Activated CD4-positive, alpha-beta T cell treated with anti-CD3 and anti-CD28 coated beads, Interleukin-10, Interleukin-2, amounts not matched to agents 100 ng/mL and 50 ng/mL, durations not matched to agents 16 hours and 8 hours (primary cell): ENCODE measurements at places on chromosomes 5 and 9.

DNA sequence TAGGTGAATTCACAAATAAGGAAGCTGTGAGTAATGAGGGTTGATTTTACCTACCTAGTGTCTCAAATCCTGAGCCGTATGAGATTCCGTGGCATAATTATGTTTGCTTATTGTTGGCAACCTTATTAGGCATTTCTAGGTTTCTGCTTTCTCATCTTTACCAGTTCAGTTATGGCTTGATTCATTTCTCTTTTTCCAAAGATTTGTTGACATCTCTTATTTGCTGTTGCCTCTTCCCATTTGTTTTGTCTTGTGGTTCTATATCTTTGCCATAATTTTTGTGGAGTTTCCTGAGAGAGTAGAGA, 470 bp downstream of the IL31RA start:
- DNase-seq, result no peak

DNA sequence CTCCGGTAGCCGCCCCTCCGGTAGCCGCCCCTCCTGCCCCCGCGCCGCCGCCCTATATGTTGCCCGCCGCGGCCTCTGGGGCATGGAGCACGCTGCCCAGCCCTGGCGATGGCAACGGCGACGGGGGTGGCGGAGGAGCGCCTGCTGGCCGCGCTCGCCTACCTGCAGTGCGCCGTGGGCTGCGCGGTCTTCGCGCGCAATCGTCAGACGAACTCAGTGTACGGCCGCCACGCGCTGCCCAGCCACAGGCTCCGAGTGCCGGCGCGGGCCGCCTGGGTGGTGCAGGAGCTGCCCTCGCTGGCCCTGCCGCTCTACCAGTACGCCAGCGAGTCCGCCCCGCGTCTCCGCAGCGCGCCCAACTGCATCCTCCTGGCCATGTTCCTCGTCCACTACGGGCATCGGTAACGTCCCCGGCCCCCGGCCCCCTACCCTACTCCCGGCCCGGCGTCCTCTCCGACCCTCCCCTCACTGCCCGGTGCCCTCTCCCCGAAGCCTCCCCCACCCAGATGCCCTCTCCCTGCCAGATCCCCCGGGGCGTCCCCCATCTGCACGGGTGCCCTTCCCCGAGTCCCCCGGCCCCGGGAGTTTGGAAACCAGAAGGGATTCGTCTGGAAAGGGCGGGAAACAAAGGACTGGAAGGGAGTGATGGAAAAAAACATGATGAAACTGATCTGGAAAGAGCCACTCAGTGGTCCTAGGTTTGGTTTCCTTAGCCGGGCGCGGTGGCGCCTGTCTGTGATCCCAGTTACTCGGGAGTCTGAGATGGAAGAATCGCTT, 417 bp downstream of the SRD5A1 start:
- DNase-seq, result peak; percentile 14

DNA sequence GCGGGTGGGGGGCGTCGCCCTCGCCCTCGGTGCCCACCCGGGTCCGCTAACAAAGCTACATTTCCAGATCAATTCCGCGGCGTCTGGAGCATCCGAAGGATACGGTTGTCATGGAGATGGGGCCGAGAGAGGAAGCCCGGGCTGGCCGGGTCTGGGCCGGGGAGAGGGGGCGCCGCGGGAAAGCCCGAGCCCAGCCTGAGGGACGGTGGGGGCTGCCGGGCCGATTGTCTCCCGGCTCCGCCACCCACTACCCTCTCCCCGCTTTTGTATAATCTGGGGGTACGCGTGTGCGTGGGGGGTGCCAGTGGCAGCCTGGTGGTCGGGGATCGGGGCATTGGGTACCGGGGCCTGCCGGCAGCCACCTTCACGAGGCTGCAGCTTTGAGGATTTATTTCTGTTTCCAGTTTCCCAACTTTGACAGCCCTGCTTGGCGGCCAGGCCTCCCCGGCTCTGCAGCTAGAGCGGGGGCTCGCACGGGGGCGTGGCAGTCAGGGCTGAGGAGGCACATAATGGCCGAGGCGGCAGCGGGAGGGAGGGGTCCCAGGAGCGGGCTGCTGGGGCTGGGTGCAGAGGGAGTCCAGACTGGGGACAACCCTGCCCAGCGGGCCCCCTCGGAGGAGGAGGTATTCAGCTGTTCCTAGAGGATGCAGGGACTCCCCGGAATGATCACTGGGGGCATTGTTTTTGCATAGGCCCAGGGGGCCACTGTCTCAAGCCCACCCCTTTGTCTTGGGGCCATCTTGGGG, 626 bp downstream of the PSD2 start:
- no peak for DNase-seq

GRCh38 chr9:127794001-127794791, 8.4 kb downstream of the CDK9 start:
- DNase-seq, result no peak

DNA sequence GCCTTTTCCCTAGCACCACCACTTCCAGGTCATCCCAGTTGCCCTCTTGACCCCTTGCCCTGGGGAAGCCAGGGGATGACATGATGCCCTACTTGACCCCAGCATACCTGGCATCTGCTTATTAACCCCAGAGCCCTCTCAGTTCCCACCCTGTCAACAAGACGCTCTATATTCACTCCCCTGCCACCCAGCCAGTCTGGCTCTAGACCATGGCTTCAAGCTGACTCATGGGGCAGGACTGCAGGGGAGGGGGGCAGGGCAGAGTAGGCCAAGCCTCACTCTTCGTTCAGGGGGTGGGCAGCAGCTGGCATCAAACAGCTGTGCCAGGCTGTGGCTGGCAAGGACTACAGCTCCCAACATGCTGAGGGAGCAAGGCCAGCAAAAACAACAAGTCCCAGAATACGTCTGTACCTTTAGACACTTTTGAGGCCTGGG, 5.3 kb downstream of the ATOSB start:
- DNase-seq, result no peak

DNA sequence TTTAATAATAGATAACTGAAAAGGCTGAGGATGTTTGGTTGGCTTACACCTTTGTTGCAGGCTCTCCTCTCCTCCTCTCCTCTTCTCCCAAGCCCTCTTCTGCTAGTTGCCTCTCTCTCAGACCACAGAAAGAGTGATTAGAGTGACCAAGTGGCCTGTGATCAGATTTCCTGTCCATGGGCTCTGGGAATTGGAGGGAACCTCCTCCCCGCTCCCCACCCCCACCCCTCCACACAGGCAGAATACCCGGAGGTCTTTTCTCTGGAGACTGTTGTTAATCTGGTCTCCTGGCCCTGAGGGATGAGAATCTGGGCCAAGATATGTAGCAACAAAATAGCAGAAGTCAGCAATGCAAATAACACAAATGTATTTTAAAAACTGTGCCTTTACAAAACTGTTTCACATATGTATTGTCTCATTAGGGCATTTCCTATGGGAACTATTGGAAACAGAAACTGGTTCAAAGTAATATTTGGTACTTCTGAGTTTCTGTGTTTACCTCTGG, 361.3 kb downstream of the NR2F1-AS1 start:
- DNase-seq, result no peak

- no peak for DNase-seq
Measured at GRCh38 chr9:26945591-26945990, 1.5 kb downstream of the PLAA start.

DNA sequence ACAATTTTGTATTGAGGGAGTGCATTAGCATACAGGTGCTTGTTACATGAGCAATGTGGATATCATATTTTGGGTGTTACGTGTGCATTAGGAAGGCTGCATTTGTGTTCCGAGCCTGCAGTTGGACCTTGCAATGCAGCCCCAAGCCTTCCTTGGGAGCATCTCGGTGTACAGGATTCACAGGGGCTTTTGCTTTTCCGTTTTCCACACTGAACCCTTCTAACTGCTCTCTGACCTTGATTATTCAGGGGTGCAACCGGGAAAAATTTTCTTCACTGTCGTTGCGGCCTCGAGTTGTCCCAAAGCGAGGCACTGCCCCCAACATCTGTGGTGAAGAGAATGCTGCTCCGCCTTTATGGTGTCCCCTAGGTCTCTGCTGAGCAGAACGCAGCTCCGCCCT, 80.1 kb upstream of the PLEKHG4B start:
- DNase-seq, result no peak

DNA sequence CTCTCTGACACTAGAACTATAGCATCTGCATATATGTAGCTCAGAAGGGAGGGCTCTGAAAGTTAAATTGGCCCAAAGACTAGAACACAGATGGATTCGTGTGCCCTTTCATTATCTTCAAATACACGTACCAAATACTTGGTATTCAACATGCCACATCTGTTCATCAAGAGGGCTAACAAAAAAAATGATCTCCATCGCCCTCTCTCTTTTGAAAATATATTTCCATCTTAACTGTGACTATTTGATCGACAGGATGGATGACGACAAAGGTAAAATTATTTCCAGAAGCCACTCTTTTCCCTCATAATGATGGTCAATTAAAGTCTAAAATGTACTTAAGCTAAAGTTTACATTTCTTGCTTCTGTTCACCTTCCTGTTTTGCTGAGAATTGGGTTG, 77.0 kb downstream of the SEMA6A start:
- DNase-seq, result no peak

DNA sequence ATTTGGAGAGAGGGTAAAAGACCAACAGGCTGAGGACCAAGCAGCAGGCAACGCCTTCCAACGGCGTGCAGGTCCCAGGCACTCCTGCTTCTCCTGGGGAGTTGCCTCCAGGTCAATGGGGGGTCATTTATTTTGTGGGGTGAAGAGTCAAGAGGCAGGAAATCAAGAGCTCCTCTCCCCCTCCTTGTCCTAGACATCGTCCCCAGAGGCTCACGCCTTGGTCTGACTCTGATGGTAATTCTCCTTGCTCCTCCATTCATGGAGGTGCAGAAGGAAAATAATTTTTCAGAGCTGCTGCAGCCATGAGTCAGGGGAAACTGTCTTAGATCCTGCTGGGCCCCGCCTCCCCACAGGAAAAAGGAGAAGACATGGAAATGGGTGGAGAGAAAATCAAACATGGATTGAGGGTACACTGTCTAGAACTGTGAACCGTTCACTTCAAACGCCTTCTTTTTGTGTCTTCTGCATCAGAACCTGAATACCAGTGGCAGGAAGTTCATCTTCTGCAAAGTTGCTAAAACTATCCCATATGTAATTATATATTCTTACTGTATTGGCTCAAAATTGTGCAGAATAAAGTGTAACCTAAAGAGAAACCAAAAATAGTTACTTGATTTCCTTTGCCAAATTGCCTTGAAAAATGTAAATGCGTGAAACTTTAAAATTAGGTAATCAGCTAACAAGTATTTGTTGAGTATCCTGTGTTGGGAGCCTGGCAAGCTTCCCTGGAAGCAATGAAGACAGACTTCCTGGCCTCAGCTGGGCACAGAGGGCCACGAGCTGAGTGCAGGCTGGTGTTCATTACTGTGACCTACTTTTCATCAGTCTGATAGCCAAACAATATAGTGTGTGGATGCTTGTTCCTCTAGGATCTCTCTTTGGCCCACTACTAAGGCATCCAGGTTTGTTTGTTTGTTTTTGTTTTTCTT, 142.0 kb downstream of the CMYA5 start:
- DNase-seq, result no peak

DNA sequence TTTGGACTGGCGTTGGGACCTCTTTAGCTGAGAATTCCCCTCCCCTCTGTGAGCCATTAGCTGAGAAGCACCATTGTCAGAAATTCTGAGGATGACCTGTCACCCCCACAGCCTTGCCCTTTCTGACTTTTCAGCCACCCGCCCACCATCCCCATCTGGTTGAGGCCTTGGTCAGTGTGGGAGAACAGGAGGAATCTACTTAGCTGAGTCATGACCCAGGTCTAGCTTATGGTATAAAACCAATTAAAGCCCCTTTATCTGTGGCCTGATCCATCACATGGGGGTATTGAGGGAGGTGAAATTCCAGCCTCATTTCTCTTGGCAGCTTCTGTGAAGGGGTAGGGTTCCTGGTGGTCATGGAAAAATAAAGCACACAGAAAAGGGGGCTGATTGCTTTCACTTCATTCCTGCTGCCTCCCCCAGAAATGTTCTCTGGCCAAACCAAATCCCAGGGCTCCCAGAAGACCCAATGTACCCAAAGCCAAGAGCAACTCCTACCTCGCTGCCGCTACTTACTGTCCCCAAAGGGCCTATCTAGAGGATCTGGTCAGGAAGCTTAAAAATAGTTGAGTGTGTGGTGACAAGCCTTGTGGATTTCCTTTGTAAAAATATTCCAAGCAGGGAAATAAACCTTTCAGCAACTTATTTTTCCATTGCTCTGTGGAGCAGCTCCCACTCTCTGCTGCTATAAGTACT, 174.8 kb upstream of the TNC start:
- no peak for DNase-seq

- no peak for DNase-seq
Measured at GRCh38 chr9:5870691-5871090, 20.0 kb upstream of the MLANA start.

GRCh38 chr9:1421436-1421835, 371.3 kb downstream of the DMRT2 start:
- DNase-seq, result peak; percentile 30

- no peak for DNase-seq
Measured at GRCh38 chr5:152094716-152095115, 170.1 kb upstream of the GLRA1 start.

DNA sequence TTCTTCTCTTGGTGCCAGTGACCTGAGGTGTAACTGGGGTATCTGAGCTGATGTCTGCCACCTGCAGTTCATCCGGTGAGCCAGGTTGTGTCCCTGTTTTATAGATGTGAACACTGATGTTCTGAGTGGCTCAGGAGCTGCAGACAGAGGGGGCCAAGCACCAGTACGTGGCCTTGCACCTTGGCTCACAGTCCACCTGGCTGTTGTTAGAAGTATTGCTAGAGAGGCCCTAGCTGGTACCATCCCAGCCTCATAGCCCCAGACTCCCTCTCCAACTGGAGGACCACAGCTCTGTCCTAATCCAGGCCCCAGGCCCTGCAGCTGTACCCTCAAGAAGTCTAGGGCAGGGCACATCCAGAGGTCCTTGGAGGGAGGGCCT, 16.2 kb downstream of the PHF2 start:
- DNase-seq, result no peak

GRCh38 chr5:143338658-143339366, 64.7 kb downstream of the NR3C1 start:
- DNase-seq, result no peak

GRCh38 chr9:36006549-36007315, 30.0 kb upstream of the RECK start:
- DNase-seq, result no peak

- no peak for DNase-seq
Measured at GRCh38 chr5:71810471-71811195, 91.6 kb downstream of the CARTPT start.

- DNase-seq, result no peak
Measured at GRCh38 chr5:173205916-173206315, 29.1 kb downstream of the NKX2-5 start.

- no peak for DNase-seq
Measured at GRCh38 chr9:6557883-6558616, 87.5 kb downstream of the GLDC start.

- no peak for DNase-seq
Measured at GRCh38 chr9:77896938-77897667, 134.5 kb downstream of the GNAQ start.

- no peak for DNase-seq
Measured at GRCh38 chr5:53343187-53343586, 137.2 kb upstream of the FST start.

- DNase-seq, result no peak
Measured at GRCh38 chr9:110748251-110748893, 79.8 kb downstream of the MUSK start.

GRCh38 chr9:36424289-36425055, 24.4 kb upstream of the RNF38 start:
- DNase-seq, result no peak

GRCh38 chr5:38603691-38604090, 47.2 kb upstream of the LIFR start:
- DNase-seq, result no peak

- no peak for DNase-seq
Measured at GRCh38 chr9:100355561-100355960, 2.8 kb upstream of the TEX10 start.
